ENCODE measurements at places on chromosomes 1 and 21.

GRCh38 chr1:104702731-104703130 lies 953.0 kb downstream of the AMY1C start:
- DNase-seq = no peak

GRCh38 chr1:111476761-111477309 lies 3.1 kb downstream of the C1orf162 start:
- DNase-seq = no peak

- no peak for DNase-seq
Measured at GRCh38 chr1:173603056-173603591, at the start of gene SLC9C2. SLC9C2 (minus strand) TSS chr1:173603072; CDS start chr1:173601776, 1,296 bp downstream.

- DNase-seq = no peak
Measured at GRCh38 chr1:72636631-72637030, 354.3 kb upstream of the NEGR1 start.

DNA sequence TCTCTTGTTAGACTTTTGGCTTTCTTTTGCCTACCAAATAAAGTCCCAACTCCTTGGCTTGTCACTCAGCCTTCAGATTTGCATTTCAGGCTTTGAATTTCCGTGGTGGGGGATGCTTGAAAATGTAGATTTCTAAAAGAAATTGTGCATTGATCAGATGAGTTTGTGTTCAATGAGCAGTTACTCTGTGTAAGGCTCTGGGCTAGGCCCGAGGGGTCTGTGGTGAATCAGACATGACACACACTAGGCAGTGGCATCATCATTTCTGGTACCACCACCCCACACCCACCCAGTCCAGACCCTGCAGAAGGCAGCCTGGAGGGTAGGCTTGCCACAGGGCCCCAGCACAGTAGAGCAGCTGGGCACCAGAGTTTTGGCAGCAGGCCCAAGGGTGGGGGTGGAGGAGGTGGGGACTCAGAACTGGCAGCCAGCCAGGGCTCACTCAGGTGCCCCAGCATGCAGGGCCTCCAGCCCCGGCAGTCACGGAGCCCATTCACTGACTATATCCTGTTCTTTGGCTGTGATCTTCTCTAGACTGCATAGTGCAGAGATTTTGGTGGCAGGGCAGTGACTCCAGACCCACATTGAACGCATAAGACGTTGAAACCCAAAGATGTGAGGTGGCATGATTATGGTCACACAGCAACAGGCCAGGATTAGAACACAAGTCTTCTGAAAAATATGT lies 97.2 kb upstream of the ARTN start:
- no peak for DNase-seq

- DNase-seq = no peak
Measured at GRCh38 chr1:111754984-111755330, 744 bp upstream of the DDX20 start.

- no peak for DNase-seq
Measured at GRCh38 chr1:72439036-72439435, 156.7 kb upstream of the NEGR1 start.

Data from chondrocyte (in vitro differentiated cells).